ENCODE measurements at places on chromosomes 7 and 10.

GRCh38 chr10:59854571-59854970 is 51.8 kb downstream of the CCDC6 start:
- DNase-seq = no peak

GRCh38 chr7:94907811-94908322 is 473 bp downstream of the PPP1R9A start:
- no peak for DNase-seq

DNA sequence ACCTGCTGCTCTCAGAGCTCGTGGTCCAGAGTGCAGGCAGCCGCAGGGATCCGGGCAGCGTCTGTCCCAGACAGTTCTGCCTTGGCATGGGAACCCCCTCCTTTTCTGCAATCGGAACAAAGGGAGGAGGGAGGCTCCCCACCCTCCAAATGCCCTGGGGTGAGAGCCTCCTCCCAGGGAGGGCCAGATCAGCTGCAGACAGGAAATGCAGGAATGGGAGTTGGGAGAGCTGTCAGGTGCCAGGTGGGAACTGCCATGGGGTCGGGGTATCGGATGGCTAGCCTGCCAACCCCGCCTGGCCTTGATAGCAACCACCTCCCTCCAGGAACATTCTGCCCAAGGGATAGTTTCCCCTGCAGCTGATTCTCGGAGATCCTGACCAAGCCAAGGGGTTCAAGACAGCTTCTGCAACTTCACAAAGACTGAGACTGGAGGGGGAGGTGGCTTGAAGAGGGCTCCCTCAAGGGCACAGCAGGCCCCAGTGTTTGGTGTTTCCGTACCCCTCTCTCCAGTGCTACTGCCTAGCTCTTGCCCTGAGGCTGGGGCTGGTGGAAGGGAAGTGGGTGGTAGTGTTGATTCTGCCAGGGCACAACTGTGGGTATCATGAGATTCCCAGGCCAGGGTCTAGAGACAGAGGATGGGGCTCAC is at the start of gene CALML5:
CALML5 (minus strand) TSS at position 78 of the 648 bp plus-strand sequence. CDS start 132 bp downstream, outside the sequence.
- DNase-seq = no peak

GRCh38 chr10:13453896-13454295 is 74.9 kb downstream of the BEND7 start:
- DNase-seq = no peak

- peak; percentile 99 for DNase-seq
Measured at GRCh38 chr10:102502337-102503151, at the start of gene ACTR1A. Gene ACTR1A, minus strand, starts transcription at chr10:102502712. Its CDS starts 65 bp downstream, at chr10:102502647.

GRCh38 chr10:130959752-130960195 is 351.7 kb downstream of the TCERG1L start:
- no peak for DNase-seq

DNA sequence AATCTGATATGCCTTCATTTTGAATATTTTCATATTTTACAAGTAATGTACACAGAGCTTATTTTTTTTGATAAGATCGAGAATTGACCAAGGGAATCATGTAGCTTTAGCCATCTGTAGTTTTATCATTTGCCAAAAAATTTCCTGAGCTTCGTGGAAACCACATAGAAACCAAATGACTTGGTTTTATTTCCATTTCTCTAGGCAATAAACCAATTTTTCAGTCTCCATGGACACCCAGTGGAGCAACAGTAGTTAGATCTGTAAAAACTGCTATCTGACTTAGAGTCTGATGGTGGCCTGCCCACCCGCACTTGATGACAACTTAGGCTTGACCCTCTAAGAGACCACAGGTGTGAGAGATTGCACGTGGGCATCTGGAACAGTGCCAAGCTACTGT is 127.8 kb upstream of the CDK6 start:
- no peak for DNase-seq

DNA sequence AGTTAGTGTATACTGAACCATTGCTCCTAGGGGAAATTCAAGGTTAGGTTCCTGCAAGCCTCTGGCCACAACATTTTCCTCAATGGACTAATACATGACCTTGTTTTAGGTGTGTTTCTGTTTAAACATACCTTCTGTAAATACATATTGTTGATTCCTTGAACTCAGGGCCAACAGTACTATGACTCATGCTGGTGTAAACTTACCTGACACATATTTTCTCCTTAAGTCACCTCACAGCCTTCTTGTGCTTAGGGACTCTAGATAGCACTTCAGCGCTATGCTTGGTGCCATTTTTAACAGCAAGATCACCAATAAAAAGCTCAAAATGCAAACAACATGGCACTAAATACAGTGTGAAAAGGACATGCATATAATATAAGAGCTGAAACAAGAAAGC is 176.4 kb downstream of the TAX1BP1 start:
- DNase-seq = no peak

DNA sequence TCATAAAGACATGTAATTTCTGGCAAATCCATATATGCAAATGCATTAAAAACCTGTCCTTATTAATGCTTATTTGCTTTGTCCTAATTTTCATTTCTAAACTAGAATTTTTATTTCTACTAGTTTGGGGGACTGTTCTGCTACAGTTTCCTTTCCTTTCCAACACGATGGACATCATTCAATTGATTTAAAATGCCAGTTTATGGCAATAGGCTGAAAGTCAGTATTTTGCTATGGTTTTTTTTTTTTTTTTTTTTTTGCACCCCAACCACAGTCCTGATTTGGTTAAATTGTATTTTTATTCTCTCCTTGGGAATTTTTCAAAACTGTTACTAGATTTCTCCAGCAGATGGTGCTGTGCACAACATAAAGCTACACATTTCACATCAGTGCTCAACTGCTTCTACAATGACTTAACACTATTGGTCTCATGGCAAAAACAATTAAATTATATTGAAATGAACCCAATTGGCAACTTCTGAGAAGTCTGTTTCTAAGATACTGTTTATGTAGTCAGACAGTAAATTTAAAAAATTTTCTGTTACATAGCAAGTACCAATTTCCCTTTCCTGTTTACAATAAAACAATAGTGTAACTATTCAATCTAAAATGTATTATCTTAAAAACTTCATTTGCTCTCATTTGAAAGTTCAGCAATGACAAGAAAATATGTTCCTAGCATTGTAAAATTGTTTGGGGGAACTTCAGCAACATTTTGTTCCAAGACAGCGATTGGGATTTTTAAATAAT is 193.8 kb upstream of the CCDC6 start:
- peak; percentile 9 for DNase-seq

- DNase-seq = no peak
Measured at GRCh38 chr10:15901889-15902288, 41.6 kb upstream of the MINDY3 start.

DNA sequence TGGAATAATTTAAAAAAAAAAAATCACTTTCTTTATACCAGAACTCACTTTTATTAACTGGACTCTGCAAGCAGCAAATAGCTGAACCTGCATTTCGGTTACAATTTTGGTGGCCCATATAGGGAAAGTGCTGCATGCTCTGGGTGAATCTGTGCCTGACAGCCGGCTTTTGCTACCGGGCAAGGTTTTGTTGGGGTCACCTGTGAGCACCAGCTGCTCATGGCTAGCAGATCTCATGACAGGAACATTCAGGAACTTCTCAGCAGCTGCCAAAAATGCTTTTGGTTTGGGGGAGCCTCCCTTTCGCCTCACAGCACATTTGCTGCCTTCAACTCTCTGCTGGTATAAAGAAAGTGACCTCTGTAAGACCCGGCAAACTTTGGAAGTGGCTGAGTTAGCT is 13.2 kb upstream of the CREB3L2 start:
- no peak for DNase-seq

DNA sequence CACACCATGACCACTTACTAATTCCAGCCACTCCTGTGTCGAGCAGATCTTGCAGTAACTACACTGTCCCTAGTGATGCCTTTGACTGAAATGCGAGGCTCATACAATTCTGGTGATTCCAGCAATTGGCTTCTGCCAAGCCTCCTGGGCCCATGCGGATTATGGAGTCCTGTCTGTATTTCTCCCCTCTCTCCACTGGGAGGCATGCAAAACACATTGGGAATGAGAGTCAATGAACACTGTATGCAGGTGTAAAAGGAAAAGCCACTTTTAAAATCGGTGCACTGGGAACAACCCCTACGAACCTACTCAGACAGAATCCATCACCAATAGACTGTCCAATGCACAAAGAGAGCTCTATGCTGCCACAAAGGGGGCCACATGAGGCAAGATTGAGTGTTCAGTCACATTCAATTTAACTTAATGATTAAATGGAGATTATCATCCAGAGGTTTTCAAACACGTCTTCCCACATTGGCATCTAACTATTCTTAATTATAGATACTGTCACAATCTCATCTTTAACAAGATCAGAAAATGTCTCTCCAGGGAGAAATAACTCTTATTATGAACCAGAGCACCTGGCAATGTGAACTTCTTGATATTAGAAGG is 550.6 kb downstream of the GLRX3 start:
- DNase-seq = no peak

DNA sequence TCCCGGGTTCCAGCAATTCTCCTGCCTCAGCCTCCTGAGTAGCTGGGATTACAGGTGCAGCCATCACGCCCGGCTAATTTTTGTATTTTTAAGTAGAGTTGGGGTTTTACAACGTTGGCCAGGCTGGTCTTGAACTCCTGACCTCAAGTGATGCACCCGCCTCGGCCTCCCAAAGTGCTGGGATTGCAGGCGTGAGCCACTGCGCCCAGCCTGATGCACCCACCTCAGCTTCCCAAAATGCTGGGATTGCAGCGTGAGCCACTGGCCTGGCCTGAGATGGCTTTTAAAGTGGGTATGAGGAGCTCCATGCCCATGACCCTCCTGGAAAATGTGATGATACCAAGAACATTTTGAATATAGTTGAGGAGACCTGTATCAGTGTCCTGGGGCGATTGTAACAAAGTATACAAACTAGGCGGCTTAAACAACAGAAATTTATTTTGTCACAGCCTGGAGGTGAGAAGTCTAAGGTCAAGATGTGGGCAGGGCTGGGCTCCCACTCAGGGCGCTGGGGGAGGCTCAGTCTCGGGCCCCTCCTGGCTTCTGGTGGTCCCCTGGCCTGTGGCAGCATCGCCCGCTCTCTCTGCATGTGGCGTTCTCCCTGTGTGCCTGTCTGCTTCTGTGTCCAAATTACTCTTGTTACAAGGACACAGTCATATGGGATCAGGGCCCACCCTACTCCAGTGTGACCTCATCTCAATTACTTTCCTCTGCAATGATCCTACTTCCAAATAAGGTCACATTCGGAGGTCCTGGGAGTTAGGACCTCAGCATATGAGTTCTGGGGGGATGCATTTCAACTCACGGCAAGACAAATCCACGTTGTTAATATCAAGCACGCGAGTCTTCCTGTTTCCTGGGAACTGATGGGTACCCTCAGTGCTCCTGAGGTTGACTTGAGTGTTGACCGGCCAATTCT is 108.8 kb downstream of the ACTR3B start:
- DNase-seq = no peak

- no peak for DNase-seq
Measured at GRCh38 chr7:108535257-108535656, 9.3 kb upstream of the PNPLA8 start.

DNA sequence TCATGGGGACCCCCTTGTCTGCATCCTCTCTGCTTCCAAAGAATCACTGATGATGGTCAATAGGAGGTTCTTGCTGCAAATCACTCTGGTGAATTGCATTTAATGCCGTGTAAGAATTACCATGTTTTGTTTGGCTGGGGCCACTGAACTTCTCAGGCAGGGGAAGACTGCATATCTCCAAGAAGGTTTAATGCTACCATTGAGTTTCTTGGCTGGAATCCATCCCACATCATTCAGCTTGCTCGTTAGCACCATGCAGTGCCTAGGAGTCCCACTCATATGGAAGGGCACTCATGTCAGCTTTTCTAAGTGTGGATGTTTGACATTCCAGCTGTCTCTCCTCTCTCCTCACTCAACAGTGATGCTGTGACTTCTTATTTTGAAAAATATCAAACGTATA is 50.2 kb upstream of the BAMBI start:
- no peak for DNase-seq

DNA sequence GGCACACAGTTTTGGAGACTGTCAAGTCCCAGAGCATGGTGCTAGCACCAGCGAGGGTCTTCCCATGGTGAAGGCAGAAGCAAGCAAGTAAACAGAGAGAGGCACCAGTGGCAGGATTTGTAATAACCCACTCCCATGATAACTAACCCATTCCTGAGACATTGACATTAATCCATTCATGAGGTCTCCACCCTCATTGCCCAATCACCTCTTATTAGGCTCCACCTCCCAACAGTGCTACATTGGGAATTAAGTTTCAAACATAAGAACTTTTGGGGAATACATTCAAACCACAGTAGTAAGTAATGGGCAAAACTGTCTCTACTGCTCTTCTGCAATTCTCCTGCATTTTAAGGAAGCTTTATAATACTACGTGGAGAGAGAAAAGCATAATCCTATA is 193.6 kb downstream of the CACNA2D1 start:
- no peak for DNase-seq

DNA sequence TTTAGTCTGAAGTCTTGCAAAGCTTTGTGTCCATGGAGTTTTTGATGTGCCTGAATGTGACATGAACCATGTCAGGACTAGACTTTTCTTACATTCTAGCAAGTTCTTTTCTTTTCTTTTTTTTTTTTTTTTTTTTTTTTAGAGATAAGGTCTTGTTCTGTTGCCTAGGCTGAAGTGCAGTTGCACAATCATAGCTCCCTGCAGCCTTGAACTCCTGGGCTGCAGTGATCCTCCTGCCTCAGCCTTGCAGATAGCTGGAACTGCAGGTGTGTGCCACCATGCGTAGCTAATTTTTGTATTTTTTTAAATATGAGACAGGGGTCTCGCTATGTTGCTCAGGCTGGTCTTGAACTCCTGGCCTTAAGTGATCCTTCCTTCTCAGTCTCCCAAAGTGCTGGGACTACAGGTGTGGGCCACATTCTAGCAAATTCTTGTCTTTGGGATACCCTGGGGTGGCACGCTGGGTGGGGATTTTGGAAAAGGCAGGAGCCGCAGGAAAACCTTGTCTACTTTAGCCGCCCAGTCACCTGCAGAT is 152.8 kb downstream of the SVIL start:
- no peak for DNase-seq

DNA sequence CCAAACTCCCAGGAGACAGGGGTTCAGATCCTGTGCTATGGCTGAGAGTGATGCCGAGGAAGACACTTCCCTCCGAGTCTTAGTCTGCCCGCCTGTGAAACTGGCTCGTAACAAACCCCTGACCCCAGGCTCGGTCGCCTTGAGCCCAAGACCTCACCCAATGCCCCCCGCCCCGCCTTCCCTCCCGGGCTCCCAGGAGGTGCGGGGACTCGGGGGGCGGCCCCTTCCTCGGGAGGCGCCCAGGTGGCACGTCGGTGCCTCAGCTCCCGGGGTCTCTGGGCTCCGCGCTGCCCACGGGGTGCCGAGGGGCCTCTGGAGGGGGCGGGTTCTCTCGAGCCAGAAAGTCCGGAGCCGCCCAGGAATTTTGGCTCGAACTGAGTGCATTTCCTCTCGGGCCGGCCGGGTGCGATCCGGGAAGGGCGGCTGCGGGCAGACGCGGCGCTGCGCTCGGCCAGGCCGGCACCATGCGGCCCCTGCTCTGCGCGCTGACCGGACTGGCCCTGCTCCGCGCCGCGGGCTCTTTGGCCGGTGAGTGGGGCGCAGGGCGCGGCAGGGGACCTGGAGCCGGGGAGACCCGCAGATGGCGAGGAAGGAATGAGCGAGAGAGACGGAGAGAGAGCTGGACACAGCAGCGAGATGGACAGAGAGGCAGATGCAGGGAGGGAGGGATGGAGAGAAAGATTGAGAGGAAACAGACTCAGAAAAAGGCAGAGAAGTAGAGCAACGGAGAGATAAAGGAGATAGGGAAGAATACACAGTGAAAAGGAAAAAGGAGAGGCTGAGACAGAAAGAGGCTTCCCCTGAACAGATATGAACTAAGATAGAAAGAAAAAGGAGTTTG is at the start of gene PLAC9:
PLAC9 (plus strand) TSS at position 432 of the 841 bp plus-strand sequence; CDS start at position 465, 33 bp downstream.
- no peak for DNase-seq

- DNase-seq = no peak
Measured at GRCh38 chr7:46179061-46179610, 258.1 kb upstream of the IGFBP3 start.

Measured in BJ (cell line).